Lower lobe of right lung (tissue), 2 donors: ENCODE measurements at places on chromosomes 2 and 18.

DNA sequence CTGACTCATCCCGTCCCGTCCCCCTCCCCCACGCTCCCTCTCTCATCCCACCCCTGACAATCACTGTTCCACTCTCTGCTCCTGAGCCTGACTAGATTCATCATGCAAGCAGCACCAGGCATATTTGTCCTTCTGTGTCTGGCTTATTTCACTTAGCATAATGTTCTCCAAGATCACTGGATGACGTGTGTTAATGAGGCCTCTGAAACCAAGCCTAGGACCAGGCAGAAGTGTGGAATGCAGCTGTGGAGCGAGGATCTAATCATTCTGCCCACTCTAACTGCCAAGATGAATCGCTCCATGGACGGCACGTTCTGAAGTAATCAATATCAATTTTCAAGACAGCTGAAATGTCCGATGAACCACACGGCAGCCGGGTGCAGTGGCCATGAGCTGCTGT, 122.4 kb upstream of the ZNF236 start:
- no peak for DNase-seq

GRCh38 chr2:190637281-190637734, 11.6 kb upstream of the NAB1 start:
- DNase-seq = no peak

DNA sequence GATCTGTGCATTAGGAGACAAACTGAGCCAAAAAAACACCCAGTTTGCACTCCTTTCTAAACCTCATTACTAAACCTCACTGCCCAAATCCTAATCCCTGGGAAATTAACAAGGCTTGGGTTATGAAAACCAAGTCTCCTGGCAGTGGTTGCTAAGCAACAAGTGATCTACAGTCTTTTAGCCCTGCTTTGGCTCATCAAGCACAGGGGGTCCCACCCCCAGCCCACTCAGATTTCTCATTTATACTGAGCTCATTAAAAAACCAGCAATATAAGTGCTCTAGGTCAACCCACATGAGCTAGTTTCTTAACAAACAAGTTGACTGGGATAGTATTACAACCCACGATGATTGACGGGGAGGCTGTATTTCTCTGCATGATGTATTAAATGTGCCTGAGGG, 18.4 kb downstream of the DNER start:
- DNase-seq = no peak

DNA sequence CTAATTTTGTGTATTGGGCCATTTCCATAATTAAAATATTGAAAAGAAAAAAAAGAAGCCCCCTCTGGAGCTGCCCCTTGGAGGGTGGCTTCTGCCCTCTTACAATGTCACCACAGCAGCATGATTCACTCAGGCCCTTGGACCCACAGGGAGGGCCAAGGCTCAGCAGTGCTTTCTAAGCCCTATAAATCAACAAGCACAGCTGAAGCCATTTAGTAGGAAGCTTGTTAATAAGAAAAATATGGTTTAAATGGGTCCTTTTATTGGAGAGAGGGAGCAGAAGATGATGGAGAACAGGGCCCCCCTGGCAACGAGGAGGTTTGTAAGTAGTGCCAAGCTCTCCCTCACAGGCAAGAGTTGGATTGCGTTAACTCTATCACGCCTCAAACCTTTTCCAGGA, 107.6 kb upstream of the FZD7 start:
- DNase-seq = no peak

GRCh38 chr2:102789349-102790090, 27.7 kb downstream of the TMEM182 start:
- DNase-seq = no peak

- no peak for DNase-seq
These were observed 59.4 kb upstream of the XPO1 start for GRCh38 chr2:61597300-61598289.
